H1 (cell line): ENCODE measurements at places on chromosomes 1 and 21. TPM values are rescaled to one million over a fixed set of nuclear protein-coding genes. Genes with fewer than 3 reads are reported as not detected.

DNA sequence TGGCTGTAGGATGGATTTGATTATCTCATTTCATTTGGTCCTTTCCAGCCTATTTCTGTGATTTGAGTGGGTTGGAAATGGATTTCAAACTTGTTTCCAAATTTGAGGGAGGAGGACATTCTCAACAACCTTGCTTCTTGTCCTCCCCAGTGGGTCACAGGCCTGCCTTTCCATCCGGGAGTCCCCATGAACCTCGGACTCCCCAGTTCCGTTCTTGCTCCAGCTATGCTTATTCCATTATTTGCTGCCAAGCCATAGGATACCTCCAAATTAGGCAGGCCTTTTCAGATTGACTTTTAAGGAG is 97.8 kb downstream of the DUSP10 start:
- H3K27me3 ChIP-seq = no peaks in the 10 kb centered on the region
- H3K4me1 ChIP-seq = peaks cover 7% of the 10 kb centered on the region
- no peak overlapping the region for H3K27ac ChIP-seq
- H3K36me3 ChIP-seq = no peaks in the 10 kb centered on the region

GRCh38 chr1:167148421-167148820 is 54.5 kb downstream of the STYXL2 start:
- no peaks in the 10 kb centered on the region for H3K27me3 ChIP-seq
- DNase-seq = no peak
- no peak overlapping the region for H3K27ac ChIP-seq
- no peaks in the 10 kb centered on the region for H3K36me3 ChIP-seq

DNA sequence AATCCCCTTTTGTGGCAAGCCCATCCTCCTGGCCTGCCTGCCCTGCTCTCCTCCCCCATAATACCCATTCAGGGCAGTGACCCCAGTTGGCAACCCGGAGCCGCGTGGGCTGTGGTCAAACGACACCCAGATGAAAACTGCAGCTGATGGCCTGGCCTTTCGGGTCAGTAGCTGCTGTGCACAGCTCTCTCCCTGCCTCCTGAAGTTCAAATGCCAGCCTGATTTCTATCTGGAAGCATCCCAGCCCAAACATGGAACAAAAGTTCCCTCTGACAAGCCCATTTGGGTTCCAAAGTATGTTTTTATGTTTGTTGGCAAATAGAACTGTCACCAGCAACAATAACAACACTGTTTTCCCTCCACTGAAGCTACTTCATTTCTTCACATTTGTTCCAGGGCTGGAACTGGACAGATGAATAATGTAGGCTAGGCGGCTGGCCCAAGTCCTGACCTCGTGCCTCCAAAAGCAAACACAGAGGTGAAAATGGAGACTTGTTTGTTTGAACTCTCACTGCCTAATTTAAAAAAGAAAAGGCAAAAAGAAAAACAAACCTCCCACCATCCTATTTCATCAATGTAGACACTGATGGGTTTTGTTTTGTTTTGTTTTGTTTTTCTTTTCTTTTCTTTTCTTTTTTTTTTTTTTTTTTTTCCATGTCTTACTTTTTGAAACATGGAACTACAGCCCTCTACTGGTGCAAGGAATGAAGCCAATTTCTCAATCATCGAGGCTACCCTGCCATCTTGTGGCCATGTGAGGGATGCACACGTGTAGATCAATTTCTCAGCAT is 179.0 kb downstream of the ADSS2 start:
- H3K4me1 ChIP-seq = no peaks in the 10 kb centered on the region
- H3K27me3 ChIP-seq = no peaks in the 10 kb centered on the region
- H3K27ac ChIP-seq = no peak overlapping the region
- peak; percentile 83 for DNase-seq

DNA sequence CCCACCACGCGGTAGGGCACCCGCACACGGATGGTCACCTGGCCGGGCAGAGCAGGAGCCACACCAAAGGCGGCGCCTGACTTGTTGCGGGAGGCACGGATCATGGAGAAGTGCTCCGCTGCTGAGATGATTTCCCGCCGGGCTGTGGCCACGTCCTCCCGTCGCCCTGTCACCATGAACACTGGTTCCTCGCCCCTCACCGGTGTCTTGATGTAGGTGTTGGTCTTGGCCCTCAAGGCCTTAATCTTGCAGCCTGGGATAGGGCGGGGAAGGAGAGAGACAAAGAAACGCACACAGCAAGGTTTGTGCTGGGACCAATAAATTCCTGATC is 4.9 kb downstream of the MEX3A start:
- DNase-seq = no peak
- H3K4me1 ChIP-seq = peaks cover 40% of the 10 kb centered on the region
- no peaks in the 10 kb centered on the region for H3K27me3 ChIP-seq
- H3K4me3 ChIP-seq = no peak overlapping the region
- H3K27ac ChIP-seq = 0 out of 2 replicates have a peak overlapping the region, but pooled peaks have one; percentile 53

Gene ID3
- 240 and 252 TPM in 2 replicates for total RNA-seq
